ENCODE measurements at places on chromosomes 4 and X.

DNA sequence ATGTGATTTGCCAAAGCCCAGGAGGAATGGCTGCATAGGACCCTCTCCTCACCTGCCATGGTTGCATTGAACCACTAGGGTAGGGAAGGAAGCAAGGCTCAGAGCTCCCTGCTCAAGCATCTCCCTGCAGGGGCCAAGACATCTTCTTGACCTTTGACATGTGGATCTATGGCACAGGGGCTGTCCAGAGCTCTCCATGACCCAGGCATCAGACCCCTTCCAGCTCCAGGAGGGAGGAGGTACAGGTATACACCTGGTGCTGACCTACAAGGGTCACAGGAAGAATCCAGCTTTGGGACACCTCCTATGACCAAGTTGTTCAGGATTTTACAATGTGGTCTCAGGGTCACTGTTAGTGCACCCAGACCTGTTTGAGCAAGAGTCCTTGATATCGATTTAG lies 23.2 kb upstream of the ASMTL start:
- no peak for DNase-seq

- DNase-seq: no peak
Measured at GRCh38 chr4:101037938-101038413, 309.4 kb downstream of the PPP3CA start.

GRCh38 chr4:147733716-147734344 lies 1.9 kb downstream of the ARHGAP10 start:
- DNase-seq: no peak

GRCh38 chrX:52166840-52167239 lies 17.8 kb upstream of the MAGED4 start:
- DNase-seq: no peak

DNA sequence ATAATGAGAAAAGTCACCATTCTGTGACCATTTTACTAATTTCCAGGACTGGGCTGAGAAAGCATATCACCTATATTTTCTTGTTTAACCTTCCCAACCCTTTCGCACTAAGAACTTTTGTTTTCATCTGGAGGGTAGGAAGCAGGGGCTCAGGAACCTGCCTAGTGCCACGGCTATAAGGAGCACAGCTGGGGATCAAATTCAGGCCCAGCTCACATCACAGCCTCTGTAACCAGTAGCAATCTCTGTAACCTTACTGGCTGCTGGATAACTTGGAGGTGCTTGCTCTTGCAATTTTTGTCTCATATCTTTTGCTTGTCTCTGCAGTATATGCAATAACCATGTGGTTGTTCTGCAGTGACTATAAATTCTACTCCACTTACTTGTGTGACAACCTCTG lies 76.7 kb upstream of the PLAC1 start:
- no peak for DNase-seq

- no peak for DNase-seq
Measured at GRCh38 chr4:117817301-117817700, 217.0 kb upstream of the NDST3 start.

- no peak for DNase-seq
Measured at GRCh38 chr4:15598644-15599043, 56.5 kb downstream of the FBXL5 start.

- no peak for DNase-seq
Measured at GRCh38 chr4:123390846-123391456, 5.6 kb upstream of the SPRY1 start.

- DNase-seq: no peak
Measured at GRCh38 chr4:24102621-24103020, 212.8 kb upstream of the PPARGC1A start.

DNA sequence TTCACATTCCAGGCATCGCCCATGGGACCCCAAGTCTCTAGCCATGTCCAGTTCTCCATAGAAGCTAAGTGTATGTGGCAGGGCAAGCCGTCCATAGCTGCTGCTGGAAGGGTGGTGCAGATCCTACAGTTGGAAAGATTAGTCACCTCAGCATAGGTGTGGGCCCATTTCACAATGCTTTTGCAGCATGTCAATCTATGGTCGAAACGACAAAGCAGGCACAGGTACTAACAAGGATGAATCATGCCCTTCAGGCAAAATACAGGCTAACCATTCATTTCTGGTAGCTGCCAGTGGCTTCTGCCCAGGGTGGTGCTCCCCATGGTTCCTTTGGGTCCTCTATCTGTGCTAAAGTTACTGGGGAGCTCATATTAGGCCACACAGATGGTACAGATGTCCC lies 225.2 kb downstream of the ADGRL3 start:
- no peak for DNase-seq

DNA sequence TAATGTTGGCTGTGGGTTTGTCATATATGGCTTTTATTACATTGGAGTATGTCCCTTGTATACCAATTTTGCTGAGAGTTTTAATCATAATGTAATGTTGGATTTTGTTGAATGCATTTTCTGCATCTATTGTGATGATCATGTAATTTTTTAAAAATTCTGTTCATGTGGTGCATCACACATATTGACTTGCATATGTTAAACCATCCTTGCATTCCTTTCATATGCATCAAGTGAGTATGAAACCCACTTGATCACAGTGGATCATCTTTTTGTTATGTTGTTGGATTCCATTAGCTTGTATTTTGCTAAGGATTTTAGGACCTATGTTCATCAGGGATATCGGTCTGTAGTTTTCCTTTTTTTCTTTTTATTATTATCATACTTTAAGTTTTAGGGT lies 12.1 kb downstream of the HEPH start:
- no peak for DNase-seq

DNA sequence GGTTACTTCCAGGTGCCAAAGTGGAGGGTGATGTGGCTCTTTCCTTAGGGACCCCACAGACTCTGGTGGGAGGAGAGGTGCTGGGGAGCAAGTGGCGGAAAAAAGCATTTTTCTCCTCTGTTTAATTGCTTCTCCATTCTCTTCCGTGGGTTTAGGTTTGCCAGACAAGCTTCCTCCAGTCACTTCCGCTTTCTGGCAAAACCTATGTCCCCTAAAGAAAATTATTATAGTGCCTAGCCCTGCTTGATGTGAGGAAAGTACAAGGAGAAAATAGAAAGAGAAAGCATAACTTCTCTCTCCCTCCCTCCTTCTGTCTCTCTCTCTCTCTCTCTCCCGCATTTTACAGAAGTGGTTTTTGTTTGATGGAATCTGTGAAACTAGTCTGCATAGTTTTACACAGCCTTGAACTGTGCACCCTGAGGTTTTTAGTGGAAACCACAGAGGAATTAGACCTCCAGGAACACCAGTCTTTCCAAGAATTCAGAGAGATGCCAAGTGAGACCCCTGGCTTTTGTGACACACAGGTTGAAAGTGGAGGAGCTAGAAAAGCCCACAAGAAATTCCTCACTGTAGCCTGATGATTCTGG lies 231.1 kb upstream of the ANXA3 start:
- no peak for DNase-seq

- no peak for DNase-seq
Measured at GRCh38 chrX:132171881-132172280, 44.1 kb upstream of the FRMD7 start.

DNA sequence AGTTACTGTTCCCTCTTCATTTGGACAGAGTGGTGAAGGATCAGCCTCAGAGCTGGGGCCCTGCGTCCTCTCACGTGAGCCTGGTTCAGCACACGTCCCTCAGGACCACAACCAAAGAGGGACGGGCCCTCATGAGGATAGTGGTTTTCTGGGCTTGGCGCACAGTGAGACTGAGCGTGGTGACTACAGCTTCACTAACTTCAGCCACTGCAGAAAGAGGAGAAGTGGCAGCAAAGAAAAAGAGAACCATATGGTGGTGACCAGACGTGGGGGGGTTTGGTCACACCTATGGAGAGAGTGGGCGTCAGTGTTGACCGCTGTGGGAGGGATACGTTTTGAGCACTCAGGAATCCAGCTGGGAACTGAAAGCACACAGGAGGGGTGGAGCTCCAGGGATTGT lies 21.8 kb upstream of the TNIP3 start:
- no peak for DNase-seq

DNA sequence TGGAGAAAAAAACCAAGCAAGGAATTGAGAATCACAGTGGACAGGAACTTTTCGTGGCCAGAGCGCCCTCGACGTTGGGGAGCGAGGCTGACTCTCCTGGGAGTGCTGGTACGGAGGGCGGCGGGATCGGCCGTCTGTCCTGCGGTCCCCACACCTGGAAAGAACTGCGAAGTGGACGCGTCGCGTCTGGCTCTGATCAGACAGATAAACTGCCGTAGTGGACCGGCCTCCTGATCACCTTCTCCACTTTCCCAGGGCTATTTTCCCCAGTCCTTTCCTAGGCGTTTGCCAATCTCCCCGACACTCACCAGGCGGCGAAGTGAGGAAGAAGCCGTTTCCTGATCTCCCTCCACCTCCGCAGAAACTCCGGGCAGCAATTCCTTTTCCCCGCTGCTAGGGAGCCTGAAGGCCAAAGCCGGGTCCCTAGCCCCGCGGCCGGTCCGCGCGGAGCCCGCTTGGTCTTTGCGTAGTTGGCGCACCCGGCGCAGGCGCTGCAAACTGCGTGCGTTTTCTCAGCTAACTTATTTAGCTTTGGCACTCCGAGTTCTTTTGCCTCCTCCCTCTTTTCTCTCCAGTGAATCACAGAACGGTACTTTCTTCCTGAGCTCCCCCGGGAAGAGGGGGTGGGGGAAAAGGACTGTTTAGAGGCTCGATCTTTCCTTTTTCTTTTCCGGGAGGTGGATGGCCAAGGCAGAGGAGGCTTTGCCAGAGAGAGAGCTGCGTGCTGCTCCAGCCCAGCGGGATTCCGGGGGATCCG lies at the start of gene ARSJ:
Gene ARSJ (minus strand): TSS at position 500 of the 757 bp plus-strand sequence. CDS start 813 bp downstream, outside the sequence.
- no peak for DNase-seq

DNA sequence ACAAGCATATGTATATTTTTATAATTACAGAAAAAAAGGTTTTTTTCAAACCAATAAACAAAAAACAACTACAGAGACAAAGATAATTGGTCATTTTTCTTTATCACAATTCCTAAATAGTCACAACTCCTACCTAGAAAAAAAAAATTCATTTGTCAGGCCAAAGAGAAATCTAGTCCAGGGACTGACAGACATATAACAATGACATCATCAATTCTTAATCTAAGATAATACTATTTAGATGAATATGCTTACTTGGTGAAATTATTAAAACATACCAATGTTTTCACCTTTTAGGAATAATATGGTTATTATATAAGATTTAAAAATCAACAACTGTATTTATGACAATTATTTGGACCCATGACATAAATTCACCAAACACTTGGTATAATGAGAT lies 48.4 kb downstream of the CHM start:
- DNase-seq: no peak

DNA sequence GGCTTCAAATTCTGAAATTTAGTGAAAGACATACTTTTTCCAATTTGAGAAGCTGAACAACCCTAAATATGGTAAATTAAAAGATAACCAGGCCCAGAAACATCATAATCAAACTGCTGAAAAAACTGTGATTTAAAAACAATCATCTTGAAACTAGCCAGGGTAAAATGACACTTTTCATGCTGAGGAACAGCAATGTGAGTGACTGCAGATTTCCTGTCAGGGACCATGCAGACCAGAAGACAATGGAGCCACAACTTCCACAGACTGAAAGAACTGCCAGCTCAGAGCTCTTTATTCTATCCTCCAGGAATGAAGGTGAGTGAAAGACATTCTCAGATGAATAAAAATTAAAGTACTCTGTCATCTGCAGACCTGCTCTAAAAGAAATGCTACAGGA lies 73.3 kb downstream of the NAT8L start:
- no peak for DNase-seq
